Stimulated activated CD8-positive, alpha-beta memory T cell treated with anti-CD3 and anti-CD28 coated beads, Interleukin-7, amount 100 ng/mL, for 48 hours (primary cell): ENCODE measurements at places on chromosomes 1 and 21.

DNA sequence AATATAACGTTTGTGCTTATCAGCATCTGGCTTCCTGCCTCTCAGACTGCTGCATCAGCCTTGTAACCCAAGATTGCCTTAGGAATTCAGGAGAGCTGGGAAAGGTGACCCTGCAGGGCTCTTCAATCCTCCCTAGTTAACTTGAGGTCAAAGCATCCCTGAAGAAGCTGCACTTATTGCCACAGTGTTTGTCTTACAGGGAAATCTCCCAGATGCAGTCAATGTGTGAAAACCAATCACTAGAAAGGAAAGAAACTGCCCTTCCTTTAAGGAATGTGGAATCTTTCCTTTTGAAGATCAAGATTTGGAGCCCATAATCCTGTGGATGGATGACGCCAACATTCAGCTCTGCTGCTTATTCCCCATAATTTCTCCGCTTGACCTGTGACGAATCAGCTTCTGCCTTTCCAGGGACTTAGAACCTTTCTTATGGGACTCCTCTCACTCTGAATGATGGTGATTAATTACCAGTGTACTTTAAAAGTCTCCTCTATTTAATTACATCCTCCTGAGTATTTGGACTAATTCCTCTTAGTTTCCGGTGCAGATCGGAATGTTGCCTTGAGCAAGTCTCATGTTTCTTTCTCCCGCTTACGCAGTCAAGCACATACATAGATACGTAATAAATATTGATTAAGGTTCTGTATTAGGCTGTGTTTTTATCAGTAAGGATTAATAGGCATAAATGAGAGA, 14.4 kb downstream of the ADAMTS5 start:
- no peak for DNase-seq

GRCh38 chr1:202172015-202172355, 11.6 kb upstream of the PTPN7 start:
- DNase-seq: no peak

DNA sequence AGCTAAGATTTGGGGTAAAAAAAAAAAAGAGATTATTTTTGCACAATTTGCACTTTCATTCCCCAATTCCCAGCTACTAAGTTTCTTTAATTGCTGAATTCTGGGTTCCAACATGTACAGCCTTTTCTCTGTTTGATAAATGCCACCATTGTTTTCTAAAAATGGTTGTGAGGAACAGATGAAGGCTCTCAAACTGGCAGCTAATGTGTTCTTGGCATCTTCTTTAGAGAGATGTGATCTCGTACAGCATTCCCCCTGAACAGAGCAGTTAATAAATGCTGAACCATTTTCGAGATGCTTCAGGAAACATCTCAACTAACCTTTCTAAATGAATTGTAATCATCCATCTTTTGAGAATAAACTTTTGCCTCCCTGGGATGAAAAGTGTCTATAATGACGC, 107.9 kb upstream of the DYNLT5 start:
- no peak for DNase-seq

DNA sequence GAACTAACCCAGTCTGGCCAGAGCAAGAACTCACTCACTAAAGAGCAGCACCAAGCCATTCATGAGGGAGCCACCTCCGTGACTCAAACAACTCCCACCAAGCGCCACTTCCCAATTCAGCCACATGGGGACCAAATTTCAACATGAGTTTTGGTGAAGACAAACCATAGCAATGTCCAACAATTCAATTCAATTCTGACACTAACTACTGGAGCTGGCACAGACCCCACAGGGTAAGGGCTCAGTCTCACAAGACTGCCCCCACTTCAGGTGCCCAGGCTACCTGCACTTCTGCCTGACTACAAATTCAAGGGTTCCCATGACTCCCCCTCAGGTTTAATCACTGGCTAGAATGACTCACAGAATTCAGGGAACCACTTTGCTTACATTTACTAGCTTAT, 48.8 kb upstream of the RAP1A start:
- DNase-seq: no peak

DNA sequence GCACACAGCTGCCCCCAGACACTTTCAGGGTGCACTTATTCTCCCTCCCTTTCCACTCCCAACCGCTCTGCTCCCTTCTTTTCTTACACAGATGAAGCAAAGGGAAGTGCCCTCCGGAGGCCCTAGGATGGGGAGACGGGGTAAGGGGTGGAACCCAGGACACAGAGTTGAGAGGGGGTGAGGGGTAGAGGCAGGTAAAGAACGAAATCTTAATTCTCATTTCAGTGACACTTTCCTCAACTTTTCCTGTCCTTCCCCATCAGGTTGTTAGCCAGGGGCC, 12.8 kb downstream of the PLEKHO1 start:
- DNase-seq: no peak

- DNase-seq: no peak
These were observed 14.5 kb downstream of the RBBP5 start for GRCh38 chr1:205107327-205107726.

DNA sequence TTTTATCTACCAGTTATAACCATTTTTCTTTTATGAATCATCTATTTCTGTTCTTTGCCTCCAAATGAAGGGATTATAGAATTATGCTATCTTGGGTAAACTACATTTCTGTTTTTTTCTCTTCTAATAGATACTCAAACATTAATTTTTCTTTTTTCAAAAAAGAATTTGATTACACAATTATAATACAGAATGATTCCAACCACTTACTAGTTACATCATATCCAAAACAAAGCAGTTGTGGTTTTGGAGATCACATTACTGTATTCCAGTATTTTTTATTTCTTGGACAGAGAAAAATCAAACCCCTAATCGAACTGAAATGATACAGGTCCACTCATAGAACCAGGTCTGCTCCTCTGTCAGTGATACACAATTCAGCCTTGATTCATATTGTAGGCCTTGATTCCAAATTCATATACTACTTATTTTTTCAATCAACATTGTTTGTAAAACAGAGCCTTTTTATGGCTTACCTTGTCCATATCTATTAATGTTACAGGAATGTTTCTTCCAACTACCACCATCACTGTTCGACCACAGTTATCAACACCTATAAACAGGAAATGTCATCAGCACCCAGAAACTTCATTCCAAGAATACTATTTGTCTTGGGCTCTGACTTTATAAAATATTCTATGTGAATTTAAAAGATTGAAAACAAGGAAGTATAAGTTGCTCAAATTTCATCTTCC, 43.2 kb downstream of the GDAP2 start:
- no peak for DNase-seq

DNA sequence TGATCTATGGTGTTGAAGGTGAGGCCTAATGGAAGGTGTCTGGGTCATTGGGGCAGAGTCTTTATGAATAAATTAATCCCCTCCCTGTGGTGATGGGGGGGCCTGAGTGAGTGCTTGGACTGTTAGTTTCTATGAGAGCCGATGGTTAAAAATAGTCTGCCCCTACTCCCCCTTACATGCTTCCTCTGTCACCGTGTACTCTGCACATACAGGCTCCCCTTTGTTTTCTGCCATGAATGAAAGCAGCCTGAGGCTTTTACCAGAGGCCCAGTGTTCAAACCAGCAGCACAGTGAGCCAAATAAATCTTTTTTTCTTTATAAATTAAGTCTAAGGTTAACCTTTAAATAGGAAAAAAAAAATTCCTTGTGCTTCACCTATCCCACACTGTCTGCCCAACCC, 657.0 kb downstream of the AMY1C start:
- no peak for DNase-seq

DNA sequence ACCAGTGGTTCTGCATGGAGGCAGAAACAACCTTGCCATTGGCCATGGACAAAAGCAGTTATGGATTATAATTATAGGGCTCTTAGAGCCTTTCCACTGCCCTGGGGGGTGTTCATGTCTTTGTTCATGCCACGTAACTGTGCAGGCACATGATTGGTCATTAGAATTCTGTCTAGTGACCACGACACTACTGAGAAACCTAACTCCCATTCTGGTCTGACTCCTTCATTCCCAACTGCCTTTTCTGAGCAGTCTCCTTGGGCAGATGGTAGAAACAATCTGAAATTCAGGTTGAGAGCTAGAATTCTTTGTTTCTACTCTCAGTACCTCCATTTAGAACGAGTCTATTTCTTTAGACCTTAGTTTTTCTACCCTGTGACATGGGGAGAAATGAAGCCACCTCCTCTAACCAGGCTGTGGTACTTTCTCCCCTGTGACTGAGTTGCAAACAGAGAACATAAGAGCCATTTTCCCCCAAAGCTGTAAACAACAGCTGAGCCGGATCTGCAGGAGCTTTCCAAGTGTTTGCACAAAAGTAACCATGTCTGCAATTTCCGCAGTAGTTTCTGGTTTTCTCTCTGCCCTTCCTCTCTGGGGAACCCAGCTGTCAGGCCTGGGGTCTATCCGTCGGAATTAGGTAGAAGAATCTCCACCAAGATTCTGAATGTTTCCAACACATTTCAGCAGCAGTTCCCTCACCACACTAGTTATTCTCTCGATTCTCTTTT, 37.7 kb upstream of the IPO9 start:
- no peak for DNase-seq

GRCh38 chr1:236476019-236476418, 47.8 kb upstream of the LGALS8 start:
- DNase-seq: no peak

DNA sequence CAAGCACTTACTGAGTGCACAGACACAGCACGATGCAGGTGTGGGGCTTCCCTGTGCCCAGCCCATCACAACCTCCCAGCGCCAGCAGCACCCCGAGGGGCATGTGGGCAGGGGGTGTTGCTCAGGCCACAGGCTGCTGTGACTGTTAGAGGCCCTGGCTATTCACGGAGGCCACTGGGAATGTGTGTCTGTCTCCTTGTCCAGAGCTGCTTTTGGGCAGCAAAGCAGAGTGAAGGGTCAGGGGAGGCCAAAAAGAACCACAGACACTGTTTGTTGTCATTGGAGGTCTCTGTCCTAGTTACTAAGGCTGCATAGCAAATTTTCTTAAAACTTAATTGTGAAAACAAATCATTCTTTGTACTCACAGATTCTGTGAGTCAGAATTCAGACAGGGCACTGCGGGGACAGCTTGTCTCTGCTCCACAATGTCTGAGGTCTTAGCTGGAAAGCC, 49.6 kb downstream of the TNFRSF8 start:
- no peak for DNase-seq

GRCh38 chr1:198088360-198089071, 68.3 kb upstream of the NEK7 start:
- DNase-seq: no peak

DNA sequence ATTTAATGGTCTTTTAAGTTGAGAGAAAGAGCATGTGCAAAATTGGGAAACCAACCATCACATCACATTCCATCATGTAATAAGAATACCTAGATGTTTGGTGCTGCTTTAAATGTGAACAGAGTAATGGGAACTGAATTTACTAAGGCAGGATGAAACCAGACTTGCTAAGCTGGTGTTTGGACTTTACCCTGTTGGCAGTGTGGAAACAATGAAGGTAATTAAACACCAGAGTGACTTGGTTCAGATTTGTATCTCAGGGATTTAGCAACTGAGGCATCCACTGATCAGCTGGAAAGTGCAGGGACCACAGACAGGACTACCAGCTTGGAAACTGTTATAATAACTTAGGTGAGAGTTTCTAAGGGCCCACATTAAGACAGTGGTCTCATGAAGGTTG, 263.4 kb downstream of the OLFM3 start:
- DNase-seq: no peak

GRCh38 chr1:11641776-11642305, 12.4 kb downstream of the FBXO2 start:
- DNase-seq: no peak
